Thoracic aorta (tissue), 2 donors: ENCODE measurements at places on chromosomes 3 and 15.
A peak's percentile ranks its signal among the peaks of the same experiment; 100 is the strongest.

GRCh38 chr3:43169987-43170386 is 64.1 kb upstream of the POMGNT2 start:
- DNase-seq = no peak

DNA sequence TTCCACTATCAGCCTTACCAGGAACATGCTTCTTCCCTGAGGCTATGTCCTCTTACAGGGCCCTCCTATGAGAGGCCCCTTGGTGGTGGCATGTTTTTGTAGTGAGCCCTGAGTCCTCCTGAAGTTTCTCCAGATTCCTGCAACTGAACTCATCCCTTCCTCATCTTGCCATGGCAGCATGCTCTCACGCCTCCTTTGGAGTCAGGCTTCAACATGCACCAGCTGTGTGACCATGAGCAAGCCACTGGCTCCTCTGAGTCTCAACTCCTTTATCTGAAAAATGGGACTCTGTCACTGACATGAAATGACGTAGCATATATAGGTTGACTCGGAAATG is 216.3 kb upstream of the TLE3 start:
- DNase-seq = no peak

GRCh38 chr3:155585384-155585783 is 159.5 kb downstream of the PLCH1 start:
- DNase-seq = no peak

DNA sequence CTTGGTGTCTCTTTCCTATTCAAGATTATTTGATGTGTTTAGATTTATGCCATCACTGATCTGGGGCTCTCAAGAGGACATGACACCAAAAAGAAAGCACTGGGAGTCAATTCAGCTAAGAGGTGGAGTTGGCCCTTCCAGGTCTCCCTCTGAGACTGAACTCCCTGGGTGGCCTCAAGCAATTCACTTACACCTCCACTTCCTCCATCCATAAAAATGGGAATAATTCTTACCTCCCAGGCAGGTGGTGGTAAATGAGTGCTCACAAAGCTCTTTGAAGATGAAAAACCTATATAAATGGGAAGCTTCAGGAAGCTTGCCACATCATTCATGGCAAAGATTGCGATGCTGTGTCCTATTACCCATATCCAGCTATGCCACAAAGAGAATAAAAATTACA is 59.2 kb upstream of the ICE2 start:
- DNase-seq = no peak

- no peak for DNase-seq
Observed at GRCh38 chr3:70947579-70947978, 635.1 kb upstream of the MDFIC2 start.

DNA sequence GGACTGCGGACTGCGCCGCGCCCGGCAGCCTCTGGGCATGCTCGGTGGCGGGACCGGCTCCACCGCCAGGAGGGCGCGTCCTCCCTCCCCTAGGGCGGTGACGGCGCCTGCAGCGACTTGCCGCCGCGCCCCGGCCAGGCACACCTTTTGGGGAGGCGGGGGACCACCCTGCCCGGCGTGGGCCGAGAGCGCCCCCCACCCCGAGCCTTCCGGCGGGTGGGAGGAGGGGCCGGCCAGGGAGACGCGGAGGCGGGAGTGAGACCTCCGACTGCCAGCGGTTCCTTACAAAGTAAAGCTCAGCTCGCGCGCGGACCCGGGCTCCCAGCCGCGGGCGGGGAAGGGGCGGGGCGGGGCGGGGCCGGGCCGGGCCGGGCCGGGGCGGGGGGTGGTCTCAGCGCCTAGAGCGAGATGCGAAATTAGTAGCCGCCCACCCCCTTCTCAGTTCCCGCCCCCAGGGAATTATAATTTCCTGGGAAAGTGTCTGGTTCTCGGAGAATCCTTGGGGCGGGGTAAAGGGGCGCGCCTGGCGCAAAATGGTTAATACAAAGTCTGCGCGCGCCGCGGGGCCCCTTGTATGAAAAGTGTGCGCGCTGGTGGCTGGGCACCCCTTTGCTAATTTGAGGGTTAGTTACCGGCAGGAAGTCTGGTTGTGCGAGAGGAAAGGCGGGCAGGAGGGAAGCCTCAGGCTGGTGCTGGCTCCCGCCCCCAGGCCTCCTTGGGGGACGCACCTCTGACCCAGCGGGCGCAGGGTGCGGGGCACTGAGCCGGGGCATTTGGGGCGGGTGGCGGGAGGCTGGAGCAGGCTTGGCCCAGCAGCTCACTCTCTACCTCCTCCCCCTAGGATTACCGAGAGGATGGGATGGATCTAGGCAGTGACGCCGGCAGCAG is 224.8 kb upstream of the IL12A start:
- peak; percentile 53 for DNase-seq

DNA sequence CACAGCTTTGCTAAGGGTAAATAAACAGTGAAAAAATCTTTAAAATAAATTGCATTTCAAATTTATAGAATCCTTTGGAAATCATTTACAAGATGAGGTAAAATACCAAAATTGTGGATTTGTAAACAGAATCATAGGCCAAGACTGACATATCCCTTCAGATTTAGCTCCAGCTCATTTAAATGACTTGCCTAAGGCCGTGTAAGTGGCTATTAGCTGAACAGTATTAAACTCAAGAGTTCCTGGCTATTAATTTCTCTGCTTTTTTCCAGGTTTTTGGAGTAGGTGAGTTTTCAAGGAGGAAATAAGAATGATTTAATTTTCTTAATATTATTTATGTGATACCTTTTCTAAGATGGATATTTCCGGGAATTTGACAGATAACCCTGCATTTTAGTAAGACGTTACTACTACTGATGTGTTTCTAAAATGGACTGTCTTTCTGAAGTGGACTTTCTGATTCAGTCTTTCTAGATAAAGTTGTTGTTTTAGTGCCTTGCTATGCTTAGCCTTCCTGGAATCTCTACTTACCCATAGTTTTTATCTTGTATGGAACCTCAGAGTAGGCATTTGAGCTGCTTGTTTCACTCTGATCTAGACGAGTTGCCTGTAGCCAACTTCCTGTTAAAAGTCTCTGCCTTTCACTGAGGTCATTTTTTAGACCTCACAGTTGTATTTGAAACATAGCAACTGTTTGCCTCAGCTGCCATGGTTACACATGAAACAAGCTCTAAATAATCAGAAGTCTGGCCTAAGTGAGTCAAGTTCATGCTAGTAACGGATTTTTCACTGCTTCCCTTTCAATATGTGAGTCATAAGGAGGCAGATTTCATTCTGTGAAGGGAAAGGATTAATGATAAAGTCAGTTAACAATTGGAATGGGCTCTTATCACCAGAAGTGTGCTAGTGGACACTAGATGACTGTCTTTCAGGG is 127.0 kb downstream of the KLHL25 start:
- peak; percentile 57 for DNase-seq

- no peak for DNase-seq
Observed at GRCh38 chr15:45105586-45105985, 8.4 kb downstream of the DUOX2 start.

DNA sequence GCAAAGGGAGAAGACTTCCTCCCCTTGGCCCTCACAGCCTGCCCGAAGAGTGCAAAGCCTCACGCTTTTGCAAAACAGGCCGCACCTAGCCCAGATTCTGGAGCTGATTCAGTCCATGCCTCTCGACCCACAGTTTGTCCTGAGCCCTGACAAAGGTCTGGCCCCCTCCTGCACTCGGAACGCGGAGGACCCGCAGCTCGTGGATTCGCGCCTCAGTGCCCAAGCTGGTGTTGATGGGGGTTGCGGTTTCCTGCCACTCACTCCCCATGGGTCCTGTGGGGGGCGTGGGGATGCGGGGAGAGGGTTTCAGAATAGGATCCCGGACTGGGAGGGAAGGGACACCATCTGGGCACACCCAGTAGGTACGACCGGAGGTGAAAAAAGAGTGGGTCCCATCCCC is 594 bp upstream of the CRABP1 start:
- no peak for DNase-seq

DNA sequence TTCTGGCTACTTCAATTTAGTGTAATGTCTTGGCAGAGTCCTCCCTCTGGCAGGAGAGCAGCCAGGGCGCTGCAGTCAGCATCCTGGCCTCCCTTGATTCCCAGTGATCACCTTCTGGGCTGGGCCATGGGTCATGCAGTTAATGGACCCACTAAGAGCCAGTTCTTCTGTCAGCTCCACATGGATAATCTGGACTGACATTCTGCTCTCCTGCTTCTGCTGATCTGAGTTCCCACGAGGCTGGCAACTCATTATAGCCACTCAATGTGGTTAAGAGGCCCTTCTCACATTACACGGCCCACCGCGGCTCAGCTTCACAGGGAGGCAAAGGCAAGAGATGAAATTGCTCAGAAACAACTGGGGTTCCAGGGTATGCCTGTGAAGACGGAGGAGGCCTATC is 94.0 kb downstream of the WDR76 start:
- DNase-seq = no peak
